ENCODE measurements at places on chromosomes 11 and 22. TPM values are rescaled to one million over a fixed set of nuclear protein-coding genes. Genes with fewer than 3 reads are reported as not detected.

The MPZL3 gene
- polyA plus RNA-seq = 2.5 TPM

The MISFA gene
- 0.75 TPM for polyA plus RNA-seq

The SYT12 gene
- polyA plus RNA-seq = not detected

The OR8D4 gene
- not detected for polyA plus RNA-seq

The RBM14 gene
- polyA plus RNA-seq = 44.0 TPM

The MFNG gene
- 257 TPM for polyA plus RNA-seq

The TMEM151A gene
- 0.03 TPM for polyA plus RNA-seq

The OR8G1 gene
- polyA plus RNA-seq = not detected

The EMSY gene
- 19.2 TPM for polyA plus RNA-seq

The CDC45 gene
- 33.2 TPM for polyA plus RNA-seq

The DEFB131B gene
- polyA plus RNA-seq = not detected

The NCR3LG1 gene
- polyA plus RNA-seq = 1.9 TPM

The CHEK1 gene
- 11.8 TPM for polyA plus RNA-seq

The ZNF280B gene
- 1.4 TPM for polyA plus RNA-seq

The SMC1B gene
- not detected for polyA plus RNA-seq

The PPP2R5B gene
- polyA plus RNA-seq = 20.9 TPM

The CCDC116 gene
- polyA plus RNA-seq = 0.21 TPM

The DEPDC5 gene
- polyA plus RNA-seq = 13.1 TPM

All from endothelial cell of umbilical vein (primary cell).